Muscle of back (tissue), 13 donors: ENCODE measurements at places on chromosomes 3 and 15. TPM values are rescaled to one million over a fixed set of nuclear protein-coding genes. Genes with fewer than 3 reads are reported as not detected.
A peak's percentile ranks its signal among the peaks of the same experiment; 100 is the strongest.

- DNase-seq: no peak
Measured at GRCh38 chr15:71276336-71276665, 161.0 kb downstream of the THSD4 start.

The ARPP21 gene
- polyA plus RNA-seq: 212 TPM

The RYR3 gene
- polyA plus RNA-seq: 15.4 TPM

DNA sequence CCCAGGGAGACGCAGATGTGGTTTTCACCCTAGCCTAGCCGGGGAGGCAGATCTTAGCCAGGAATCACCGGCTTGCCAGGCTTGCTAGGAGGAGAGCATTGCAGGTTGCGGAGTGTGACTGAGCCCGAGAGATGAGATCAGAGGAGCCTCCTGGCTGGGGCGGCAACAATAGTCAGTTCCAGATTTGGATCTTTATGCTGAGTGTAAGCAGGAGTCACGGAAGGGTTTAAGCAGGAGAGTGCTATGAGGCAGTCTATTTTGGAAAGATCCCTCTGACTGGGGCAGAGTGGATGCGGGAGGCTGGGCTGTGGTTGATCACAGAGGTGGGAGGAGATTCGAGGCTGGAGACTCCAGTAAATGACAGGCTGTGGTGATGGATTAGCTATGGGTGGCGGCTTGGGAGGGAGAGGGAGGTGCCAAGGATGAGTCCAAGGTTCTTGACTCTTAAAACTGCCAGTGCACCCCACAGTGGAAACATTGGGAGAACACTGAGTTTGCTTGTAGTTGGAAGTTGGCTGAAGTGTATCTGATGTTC, 10.4 kb upstream of the BAHD1 start:
- no peak for DNase-seq

DNA sequence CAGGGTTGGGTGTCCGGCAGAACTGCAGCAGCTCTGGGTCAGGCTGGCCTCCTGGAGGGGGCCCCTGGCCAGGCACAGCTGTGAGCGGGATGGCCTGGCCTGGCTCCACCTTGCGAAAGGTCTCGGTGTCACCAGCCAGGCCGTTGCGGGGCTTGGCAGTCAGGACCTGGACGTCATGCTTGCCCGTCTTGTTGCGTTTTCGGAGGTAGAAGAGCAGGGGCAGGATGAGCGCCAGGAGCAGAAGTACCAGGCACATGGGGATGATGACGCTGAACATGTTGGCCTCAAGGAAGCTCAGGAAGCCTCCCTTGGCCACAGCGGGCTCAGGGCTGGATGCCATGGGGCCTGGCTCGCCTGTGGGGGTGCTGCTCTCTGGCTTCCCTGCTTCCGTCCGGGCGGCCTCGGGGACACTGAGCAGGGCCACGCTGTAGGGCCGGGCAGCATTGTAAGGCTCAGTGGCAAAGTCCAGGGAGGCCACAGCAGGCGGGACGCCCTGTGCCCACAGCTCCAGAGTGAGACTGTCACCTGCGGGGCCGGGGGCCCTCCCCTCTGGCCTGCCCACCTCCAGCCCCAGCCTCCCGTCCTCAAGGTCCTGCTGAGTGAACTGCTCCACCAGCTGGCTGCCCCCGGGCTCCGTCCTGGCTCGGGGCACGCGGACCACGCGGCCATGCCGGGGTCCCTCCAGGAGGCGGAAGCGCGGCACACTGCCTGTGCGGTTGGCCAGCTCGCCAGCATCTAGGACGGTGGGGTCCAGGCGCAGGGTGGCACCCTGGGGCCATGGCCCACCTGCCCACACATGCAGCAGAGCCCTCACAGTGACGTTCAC, 28.1 kb downstream of the SNX33 start:
- DNase-seq: no peak

DNA sequence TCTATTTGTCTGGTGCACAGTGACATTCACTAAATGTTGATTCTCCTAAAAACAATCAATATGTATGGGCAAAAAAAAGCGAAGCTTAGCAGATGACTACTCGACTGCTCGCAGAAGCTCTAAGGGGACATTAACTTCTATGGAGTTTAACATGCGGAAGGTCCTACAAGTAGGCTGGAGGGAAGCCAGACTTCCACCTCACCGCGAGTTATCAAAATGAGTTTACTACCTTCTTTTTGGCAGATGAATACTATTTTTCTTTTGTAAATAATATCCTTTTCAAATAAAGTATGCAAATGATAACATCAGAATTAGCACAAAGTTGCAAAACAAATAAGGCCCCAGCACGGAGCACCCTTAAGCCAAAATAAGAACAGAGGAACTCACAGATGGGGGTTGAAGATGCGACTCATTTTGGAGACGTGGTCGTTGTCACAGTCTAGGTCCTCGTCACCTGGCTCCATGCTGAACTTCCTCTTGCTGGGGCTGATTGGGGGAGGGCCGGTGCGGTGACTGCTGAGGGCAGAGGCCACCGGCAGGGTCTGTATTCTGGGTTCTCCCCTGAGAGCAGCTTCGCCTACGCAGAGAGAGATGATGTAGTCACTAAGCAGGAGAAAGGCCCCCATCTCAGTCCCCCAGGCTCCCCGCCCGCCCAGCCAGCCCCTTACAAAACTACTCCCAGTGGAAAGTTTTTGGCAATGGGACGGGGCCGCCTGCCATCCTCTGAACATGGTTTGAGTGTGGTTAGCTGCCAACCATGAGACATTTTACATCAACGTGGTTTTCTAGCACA, 42.1 kb downstream of the VGLL4 start:
- no peak for DNase-seq

GRCh38 chr15:67188551-67189218, 65.8 kb downstream of the AAGAB start:
- DNase-seq: peak; percentile 96

DNA sequence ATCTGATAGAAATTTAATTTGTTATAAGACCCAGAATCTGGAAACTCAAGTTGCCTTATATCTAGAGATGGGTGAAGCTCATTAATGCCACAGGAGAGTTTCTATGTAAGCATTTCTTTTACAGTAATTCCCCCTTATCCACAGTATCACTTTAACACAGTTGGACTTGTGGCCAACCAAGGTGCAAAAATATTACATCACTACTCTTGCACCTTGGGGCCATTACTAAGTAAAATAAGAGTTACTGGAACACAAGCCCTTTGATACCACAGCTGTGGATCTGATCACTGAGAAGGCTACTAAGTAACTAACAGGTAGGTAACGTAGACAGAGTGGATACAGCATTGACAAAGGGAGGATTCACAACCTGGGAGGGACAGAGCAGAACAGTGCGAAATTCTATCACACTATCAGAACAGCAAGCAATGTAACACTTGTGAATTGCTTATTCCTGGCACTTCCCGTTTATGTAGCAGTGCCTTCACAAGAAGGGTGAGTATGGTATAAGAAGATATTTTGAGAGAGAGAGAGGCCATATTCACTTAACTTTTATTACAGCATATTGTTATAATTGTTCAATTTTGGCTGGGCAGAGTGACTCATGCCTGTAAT, 33.9 kb upstream of the TOPBP1 start:
- no peak for DNase-seq

GRCh38 chr3:146581951-146582467, 23.1 kb downstream of the PLSCR5 start:
- no peak for DNase-seq

DNA sequence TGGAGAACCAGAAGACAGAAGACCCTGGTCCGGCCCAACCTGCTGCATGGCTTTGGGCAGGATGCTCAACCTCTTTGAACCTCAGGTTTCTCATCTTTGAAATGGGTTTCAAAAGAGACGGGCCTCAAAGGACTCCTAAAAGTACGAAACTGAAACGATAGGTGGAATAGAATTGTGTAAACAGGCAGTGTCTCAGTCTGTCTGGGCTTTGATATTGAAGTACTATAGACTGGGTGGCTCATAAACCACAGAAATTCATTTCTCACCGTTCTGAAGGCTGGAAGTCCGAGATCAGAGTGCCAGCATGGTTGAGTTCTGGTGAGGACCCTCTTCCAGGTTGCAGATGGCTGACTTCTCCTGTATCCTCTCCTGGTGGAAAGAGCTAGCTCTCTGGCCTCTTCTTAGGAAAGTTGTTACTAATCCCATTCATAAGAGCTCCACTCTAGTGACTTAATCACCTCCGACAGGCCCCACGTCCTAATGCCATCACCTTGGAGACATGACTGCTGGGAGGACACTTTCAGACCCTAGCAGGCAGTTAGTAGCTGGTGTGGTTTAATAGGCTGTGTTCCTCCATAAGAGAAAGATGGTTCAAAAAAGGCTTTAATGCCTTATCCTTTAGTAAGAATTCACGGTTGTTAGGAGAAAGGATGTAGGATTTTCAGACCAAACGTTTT, 35.7 kb downstream of the SSUH2 start:
- DNase-seq: no peak

DNA sequence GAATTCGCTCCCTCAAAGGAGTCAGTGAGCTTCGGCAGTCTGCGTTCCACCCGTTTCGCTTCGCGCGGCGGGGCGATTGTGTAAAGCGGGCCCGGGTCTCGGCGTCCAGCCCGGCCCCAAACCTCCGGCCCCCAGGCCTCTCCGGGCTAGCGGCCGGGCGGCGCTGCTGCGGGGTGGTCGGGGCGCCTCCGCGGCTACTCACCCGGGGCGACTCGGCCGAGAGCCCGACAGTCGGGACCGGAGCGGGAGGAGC, 412 bp downstream of the CHDH start:
- no peak for DNase-seq

DNA sequence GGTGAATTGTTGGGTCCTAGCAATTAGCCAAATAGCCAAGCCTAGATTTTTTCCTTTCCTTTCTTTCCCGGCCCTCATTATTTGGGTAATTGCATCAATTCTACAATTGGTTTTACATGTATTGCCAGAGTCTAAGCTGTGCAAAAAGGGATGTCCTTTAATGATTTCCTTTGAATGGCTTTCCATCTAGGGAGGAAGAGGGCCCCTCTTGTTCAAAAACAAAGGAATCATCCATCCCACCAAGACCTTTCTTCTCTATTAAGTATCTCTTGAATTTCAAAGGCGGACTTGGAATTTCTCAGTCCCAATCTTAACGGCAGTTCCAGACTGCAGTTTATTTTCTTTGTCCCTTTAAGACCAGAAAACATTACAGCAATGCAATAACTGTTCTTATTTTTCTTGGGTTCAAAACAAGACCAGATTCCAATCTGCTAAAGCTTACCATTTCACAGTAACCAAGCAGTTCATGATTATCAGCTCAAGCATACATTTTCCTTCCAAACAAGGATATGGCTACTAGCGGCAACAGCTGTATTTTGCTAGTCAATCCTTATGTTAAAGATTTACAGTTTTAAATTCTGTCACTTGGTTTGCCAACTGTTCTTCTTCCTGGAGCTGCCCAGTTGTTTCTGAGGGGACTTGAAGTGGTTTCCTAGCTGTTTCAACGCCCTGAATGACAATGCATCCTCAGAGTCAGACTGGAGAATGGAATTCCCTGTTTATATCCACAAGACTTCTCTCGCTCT, 91.4 kb upstream of the LRIG1 start:
- peak; percentile 51 for DNase-seq

- DNase-seq: no peak
Measured at GRCh38 chr15:100461049-100461448, 67.7 kb downstream of the CERS3 start.

DNA sequence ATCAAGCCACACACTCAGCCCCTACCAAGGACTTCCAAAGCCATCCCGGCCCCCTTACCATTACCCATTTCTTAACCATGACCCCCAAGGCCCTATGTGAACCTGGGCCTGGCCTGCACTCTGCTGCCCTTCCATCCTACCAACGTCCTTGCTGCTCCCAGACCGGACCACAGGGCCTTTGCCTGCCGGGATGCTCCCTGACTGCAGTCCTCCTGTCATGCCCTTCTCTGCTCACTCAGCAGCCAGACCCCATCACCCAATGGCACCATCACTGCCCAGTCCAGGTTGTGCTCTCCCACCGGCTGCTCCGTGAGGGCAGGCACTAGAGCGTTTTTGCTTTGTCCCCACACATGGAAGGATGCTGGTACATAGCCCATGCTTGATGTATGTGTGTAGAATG, 73.7 kb downstream of the OCA2 start:
- no peak for DNase-seq

DNA sequence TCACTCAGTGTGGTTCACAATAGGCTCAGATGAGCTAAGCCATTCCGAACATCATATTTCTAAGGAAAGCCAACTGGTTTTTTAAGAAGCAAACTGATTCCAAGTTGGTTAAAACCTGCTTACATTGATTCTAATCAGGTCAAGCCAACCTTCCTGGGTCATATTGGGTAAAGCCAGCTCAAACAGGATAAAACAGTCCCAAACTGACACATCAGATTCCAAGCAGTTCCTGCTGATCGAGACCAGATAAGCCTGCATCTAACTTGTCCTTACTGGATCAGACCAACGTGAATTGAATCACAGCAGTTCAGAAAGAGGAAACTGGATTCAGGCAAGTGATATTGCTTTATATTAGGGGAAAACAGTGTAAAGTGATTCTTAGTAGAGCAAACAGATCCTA, 18.6 kb upstream of the THSD4 start:
- no peak for DNase-seq

The PLA2G4E gene
- 0.80 TPM for polyA plus RNA-seq

DNA sequence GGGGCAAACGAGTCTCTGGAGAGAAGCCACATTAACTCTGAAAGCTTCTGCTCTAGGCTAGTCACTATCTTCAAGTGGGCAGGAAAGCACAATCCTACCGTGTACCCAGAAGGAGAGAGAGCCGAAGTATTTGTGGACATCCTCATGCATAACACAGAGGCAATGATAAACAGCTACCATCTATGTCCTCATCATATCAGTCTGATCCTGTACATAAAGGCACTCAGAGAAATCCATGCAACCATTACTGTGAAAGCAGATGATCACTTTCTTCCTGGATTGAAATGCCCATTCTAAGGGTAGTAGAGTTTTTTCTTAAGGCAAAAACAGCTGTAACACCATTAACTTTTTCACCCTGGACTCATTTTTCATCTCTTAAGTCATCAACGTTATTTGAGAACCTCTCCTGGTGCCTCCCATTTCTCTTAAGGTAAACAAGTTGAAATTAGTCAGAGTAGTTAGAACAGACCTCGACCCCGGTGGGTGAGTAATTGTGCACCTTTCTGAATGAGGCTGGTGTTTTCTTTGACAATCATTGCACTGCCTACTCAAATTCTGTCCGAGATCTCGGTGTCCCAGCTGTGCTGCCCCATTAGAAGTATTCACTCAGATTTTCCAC, 327.4 kb downstream of the SHQ1 start:
- no peak for DNase-seq

DNA sequence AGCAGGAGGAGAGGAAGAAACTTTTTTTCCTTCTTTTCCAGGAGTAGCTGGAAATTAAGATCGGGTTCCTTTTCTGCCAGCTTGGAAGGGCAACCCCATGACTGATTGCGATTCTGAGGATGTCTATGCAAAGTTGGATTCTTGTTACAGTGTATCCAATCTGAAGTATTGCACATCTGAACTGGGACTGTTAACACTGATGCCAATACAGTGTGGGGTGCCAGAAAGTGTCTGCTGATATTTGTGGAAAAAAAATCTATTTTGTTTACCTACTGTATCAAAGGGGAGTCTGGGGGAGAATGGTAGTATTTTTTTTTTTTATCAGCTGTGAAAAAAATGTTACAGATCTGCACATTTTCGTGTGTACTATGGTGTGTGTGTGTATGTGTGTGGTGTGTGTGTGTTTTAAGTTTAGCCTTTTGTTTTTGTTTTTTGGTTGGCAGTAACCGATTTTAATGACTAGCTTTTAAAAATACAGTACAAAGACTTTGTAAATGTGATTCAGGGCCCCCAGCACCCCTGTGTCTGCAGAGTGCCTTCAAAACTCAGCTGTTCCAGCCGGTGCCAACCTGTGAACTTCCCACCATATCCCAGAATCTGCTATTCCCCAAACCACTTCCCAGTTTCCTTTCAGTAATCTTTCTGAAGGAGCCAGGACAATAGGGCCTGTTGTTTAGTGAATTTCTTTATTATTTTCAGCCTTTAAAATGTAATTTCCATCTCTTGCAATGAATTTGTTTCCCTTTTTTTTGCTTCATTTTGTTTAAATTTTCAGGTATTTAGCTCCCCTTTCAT, 1.9 kb downstream of the RAP2B start:
- no peak for DNase-seq
